Hematopoietic multipotent progenitor cell treated with erythropoietin and hydrocortisone succinate and interleukin-3 and kit ligand, for 17 days (in vitro differentiated cells): ENCODE measurements at places on chromosomes 5 and 9.
A peak's percentile ranks its signal among the peaks of the same experiment; 100 is the strongest.

DNA sequence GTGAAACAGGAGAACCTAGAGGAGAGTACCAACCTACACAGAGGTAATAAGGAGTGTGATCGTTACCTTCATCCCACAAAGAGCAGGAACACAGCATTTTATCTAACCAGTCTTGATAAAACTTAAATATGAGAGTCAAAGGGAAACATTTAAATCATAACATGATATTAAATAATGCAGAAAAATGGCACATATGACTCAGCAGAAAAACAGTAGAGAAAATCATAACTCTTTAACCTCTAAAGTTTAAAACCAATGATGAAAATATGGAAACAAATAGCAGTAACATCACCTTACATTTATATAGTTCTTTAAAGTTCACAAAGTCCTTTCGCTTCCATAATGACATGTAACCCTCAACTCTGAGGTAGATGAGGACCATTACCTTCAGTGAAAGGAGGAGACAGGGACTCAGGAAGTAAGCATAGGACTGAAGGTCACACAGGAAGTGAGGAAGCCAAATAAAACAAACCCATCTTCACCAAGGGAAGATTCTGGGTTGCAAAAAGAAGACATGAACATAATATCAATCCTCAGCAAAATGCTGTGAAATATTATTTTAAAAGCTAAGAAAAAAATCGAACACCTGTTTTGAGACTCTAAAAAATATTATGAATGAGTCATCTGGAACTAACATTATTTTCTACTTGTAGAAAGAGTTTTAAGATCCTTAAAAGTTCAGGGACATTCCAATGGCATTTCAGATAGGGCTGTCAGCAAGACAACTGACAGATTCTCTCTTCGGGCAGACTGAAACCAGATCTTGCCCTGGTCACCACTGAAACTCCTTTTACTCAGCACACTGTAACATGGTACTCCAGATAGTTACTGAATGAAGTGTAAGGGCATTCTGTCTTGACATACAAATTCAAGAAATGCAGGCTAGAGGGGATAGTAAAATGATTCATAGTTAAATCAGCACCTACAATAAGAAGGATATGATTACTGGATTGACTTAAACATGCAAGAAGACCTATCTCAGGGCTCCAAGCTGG is 148.5 kb downstream of the EPB41L4A start:
- no peak for DNase-seq

DNA sequence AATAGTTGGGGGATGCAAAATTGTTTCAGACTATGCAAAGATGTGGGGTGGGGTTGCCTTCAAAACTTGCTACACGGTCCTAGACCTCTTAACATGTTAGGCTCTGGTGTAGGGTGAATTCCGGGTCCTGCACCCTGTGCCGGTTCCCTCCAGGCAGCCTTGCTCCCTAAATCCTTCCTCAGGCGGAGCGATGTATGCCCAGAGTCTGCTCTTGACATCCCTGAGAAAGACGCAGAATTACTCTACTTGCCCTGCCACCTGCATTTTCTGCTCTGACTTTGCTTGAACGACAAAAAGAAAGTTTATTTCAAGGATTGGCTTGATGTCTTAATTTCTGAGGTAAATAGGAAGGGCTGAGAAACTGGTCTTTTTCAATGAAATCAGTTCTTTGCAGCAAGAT is 691 bp downstream of the THBS4 start:
- DNase-seq = no peak

DNA sequence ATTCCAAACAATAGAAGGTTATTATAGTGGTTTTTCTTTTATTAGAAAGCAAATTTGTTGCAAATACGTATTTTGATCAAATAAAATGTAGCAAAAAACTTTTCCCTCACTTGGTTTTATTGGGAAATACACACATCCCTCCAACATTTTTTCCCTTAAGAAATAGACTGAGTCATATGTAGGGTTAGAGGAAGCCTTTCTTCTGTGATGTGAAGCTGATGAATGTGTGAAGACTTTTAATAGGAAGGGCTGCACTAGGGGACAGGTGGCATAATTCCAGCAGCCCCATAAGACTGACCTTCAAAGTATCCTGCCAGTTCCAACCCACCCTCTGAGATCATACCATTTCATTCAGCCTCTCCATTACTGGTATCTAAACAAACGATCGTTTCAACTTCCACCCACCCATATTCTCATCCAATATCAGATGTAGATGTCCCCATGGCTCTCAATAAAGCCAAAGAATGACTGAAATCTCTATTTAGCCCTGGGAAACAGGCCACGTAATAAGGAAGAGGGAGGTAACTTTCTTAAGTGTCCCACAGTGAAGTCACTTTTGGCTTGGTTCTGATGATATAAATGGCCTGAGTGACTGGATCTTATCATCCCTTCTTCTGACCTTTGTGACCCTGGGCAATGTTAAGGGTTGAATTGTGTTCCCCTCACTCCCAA is 64.7 kb upstream of the LPAR1 start:
- no peak for DNase-seq

GRCh38 chr5:13511442-13511841 is 433.0 kb downstream of the DNAH5 start:
- DNase-seq = no peak

- no peak for DNase-seq
These were observed 470.5 kb downstream of the PLK2 start for GRCh38 chr5:57989378-57989777.

DNA sequence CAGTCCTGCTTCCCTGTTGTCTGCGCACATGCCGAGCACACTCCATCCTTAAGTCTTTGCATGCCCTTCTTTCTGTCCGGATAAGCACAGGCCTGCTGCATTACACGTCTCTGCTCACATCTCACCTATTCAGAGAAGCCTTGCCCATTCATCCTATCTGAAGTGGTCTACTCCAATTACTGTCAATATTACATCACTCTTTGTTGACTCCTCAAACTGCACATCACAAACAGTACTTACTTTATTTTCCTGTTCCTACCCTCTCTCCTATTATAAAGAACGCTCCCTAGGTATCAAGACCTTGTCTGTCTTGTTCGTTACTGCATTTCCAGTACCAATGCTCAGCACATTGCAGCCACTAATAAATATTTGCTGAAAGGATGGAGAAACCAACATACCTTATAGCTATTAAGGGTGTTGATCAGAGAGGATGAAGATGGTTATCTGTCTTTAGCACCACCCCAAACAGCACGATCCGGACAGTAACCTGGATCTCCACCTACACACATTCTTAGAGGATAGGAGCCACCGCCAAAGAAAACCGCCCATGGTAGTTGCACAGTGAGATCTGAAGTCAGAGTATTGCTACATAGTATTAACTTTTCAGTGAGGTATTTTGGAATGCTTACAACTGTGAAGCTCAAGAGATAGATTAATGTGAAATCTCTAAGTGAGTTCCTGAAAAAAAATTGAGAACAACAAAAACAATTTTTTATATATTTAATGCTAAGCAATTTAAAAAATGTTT is 1.6 kb upstream of the PRRC1 start:
- no peak for DNase-seq

GRCh38 chr5:146428658-146429057 is 18.5 kb upstream of the TCERG1 start:
- no peak for DNase-seq

GRCh38 chr9:117555964-117556629 is 141.2 kb upstream of the ASTN2 start:
- DNase-seq = peak; percentile 9

DNA sequence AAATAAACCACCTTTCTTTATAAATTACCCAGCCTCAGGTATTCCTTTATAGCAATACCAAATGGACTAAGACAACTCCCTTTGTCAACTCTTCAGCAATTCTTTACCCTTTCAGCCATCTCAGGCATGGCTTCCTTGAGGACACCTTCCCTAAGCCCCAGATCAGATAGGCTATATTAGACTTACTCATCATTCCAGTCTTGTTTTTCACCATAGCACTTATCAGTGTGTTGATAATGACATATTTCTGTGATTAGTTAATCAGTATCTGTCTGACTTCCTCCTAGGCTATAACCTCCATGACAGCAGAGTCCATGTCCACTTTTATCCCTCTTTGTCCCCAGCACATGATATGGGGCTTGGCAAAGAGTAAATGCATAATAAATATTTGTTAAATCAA is 238.1 kb downstream of the ACTL7B start:
- no peak for DNase-seq

DNA sequence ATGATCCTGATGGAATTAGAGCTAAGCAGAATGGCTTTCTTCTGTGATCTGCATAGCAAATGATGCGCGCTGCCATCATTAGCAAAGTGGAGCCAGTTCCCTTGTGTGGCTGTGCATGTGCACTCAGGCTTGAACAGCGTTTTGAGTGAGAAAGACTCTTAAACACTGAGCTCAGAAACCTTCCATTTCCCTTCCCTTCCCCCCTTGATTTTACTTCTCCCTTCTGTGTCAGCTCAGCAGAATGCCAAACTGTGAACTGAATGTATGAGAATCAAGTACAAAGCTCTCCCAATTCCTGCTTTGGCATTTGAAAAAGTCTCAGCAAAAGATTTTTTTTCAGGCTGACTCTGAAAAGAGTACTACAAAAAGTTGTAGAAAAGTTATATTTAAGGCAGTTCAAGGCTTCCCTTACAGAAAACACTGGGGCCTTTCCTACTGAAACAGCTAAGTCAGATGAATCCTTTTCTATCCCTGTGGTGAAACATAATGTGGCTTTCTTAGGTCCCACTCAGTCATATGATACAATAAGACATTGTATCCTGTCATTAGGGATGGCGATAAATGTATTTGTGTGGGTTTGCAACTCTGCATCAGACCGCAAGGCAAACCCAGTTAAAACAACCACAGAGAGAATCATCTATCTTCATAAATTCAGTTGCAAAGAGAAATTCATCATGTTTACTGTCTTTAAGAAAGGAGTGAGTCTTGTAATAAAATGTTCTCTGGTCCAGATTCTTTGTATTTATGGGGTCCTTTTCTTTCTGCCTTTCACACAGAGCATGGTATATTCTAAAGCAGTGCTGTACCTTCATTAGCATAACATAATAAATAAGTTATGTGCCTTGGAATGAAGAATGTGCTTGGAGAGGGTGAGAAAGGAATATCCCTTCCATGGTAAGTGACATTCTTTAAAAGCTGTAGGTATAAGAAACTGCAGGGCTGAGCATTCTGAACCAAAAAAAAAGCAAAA is 222.6 kb downstream of the CAAP1 start:
- DNase-seq = no peak

- DNase-seq = no peak
These were observed 20.1 kb downstream of the ISOC1 start for GRCh38 chr5:129114539-129115193.

- DNase-seq = no peak
These were observed 5.3 kb downstream of the ASPN start for GRCh38 chr9:92476962-92477361.

DNA sequence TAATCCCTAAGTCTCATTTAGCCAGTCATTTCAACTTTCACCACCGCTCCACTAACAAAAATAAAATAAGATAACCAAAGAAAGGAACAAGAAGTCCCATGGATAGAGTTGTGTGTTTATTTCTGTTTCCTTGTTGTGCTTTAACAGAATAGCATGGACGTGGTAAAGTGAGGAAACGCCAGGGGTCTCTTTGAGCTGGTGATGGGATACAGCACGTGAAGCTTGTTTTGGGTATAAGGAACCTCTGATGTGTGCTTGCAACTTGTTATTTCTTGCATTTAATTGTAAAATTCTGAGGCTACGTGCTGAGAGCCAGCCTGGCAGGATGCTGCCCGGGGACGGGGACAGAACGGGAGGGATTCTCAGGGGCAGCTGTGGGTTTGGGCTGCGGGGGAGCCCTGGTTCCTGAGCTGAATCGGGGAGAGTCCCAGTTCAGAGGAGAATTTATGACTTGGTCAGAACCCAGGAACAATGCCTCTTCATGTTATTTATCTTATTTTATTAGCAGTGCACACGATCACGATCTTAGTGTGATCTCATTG is 63.4 kb downstream of the ANKRD33B start:
- DNase-seq = no peak

DNA sequence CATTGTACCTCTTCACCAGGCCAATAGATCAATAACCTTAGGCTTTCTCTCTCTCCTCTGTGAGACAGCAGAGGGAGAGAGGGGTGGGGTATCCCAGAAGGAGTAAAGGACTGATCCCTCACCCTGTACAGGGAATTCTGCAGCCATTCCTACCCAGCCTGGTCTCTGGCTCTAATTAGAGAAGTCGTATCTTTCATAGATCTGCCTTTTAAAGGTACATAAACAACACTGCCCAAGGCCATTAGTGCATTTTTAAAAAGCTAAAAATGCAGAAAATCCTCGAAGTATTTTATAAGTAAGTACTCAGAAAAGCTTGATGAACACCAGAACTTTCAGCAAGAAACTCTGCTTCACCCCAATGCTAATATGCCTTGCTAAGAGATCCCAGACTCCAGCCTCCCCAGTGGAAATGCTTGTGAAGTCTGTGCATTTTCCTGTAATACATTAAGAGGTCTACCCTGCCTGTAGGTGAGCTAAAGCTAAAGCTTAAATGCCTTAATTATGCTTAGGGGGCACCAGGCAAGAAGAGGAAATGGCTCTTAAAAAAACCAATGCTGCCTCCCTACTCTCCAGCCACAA is 200.0 kb upstream of the ANKRD55 start:
- no peak for DNase-seq

- DNase-seq = no peak
These were observed 64.7 kb upstream of the CHD1 start for GRCh38 chr5:98993512-98993911.

GRCh38 chr5:145697251-145697990 is 137.7 kb downstream of the PRELID2 start:
- peak; percentile 38 for DNase-seq

GRCh38 chr9:93264338-93265125 is 80.6 kb downstream of the WNK2 start:
- DNase-seq = no peak

- DNase-seq = no peak
These were observed 28.6 kb upstream of the IL13 start for GRCh38 chr5:132629230-132629944.

- no peak for DNase-seq
These were observed 2.9 kb downstream of the TNIP1 start for GRCh38 chr5:151077967-151078366.

GRCh38 chr9:71263451-71263850 is 142.0 kb upstream of the TRPM3 start:
- DNase-seq = no peak

- DNase-seq = peak; percentile 50
These were observed 32.2 kb upstream of the TNFAIP8 start for GRCh38 chr5:119323601-119324000.
